Stimulated activated CD4-positive, alpha-beta T cell treated with anti-CD3 and anti-CD28 coated beads, Interleukin-2, amount 100 ng/mL, for 24 hours (primary cell): ENCODE measurements at places on chromosomes 7 and 10.
A peak's percentile ranks its signal among the peaks of the same experiment; 100 is the strongest.

DNA sequence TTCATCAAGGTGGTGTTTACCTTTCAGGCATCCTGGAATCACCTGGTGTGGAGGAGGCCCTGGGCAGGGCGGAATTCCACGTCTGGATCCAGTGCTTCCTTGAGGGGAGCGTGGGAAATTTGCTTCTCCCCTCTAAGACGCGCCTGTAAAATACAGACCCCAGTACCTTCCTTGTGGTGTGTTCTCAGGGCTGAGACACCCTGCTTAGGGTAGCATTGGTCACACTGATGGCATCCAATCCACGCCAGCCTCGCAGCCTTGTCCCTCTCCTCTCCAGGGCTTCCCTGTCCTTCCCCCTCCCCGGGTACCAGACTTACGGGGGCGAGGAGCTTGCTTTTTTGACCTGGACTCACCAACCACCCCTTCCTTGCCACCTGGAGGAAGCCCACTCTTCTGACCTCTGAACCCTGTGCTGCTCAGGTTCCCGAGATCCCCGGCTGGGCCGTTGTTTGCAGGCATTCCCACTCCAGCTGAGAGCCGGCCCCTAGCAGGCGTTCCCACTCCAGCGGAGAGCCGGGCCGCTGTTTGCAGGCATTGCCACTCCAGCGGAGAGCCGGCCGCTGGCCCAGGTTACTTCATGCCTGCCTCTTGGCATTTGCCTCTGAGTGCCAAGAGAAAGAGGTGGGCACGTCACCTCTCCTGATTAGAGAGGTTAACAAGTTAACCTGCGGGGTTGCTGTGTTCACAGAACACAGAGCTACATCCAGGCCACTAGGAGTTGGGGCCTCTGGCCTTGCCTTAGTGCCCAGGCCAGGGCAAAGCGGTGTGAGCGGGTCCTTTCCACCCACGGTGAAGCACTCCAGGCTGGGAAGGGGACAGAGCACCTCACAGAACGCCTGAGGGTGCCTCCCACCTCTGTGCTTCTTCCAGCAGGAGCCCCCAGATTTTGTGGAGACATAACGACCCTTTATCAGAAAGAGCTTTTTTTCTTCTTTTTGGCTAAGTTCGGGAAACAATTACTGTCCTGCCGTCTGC is 254.0 kb upstream of the PPP2R2D start:
- DNase-seq: no peak

- DNase-seq: no peak
These were observed 33.7 kb downstream of the NRBF2 start for GRCh38 chr10:63166742-63167258.

DNA sequence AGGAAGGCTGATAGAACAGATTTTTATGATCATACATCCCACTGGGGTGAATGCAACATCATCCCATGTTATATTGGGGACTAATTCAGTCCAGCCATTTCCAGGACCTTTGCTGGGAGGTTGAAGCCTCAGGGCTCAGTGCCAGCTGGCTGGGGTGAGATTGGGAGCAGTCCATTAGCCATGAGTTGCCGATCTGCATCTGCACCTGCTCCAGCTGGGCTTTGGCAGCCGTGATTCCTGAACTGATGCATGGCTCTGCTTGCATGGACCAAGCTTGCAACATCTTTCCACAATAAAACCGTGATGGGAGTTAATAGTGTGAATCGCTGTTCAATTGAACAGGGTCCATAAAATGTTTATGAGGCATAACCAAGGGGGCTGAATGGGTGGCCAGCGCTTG is 346.9 kb downstream of the TYW1 start:
- no peak for DNase-seq

- peak; percentile 54 for DNase-seq
These were observed at the start of gene DENND11 for GRCh38 chr7:141702047-141702567. Gene DENND11 (minus strand): TSS chr7:141702166. CDS start chr7:141702153, 13 bp downstream.

DNA sequence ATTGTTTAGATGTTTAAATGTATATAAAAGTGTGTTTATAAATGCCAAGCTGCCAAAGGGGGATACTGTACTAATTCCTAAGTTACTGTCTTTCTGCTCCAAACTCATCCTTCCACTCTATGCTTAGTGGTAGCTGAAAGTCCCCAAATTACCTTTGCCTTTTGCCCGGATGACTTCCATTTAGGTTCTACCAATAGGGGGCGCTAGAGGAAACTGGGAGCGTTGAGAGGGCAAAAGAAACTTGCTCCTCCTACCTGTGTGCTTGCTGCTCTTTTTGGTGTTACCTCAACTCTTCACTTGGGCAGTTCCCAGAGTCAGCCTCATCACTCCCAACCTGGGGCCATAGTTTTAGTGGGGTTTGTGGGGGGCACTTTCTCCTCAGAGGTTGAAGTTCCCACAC is 5.9 kb upstream of the OR2A25 start:
- no peak for DNase-seq

GRCh38 chr10:7407368-7408290 is 3.2 kb downstream of the SFMBT2 start:
- peak; percentile 62 for DNase-seq
